ENCODE measurements at places on chromosomes 1 and 21.

GRCh38 chr1:54312796-54313316 is 93.3 kb downstream of the SSBP3 start:
- DNase-seq: no peak

- no peak for DNase-seq
These were observed 350.0 kb downstream of the SIPA1L2 start for GRCh38 chr1:232279909-232280400.

DNA sequence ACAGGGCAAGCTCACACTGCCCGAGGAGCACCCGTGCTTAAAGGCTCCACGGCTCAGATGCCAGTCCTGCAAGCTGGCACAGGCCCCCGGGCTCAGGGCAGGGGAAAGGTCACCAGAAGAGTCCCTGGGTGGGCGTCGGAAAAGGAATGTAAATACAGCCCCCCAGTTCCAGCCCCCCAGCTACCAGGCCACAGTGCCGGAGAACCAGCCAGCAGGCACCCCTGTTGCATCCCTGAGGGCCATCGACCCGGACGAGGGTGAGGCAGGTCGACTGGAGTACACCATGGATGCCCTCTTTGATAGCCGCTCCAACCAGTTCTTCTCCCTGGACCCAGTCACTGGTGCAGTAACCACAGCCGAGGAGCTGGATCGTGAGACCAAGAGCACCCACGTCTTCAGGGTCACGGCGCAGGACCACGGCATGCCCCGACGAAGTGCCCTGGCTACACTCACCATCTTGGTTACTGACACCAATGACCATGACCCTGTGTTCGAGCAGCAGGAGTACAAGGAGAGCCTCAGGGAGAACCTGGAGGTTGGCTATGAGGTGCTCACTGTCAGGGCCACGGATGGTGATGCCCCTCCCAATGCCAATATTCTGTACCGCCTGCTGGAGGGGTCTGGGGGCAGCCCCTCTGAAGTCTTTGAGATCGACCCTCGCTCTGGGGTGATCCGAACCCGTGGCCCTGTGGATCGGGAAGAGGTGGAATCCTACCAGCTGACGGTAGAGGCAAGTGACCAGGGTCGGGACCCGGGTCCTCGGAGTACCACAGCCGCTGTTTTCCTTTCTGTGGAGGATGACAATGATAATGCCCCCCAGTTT is 1.3 kb downstream of the CELSR2 start:
- DNase-seq: no peak

GRCh38 chr1:145960468-145961108 is 2.8 kb upstream of the LIX1L start:
- DNase-seq: no peak

- DNase-seq: no peak
These were observed 71.8 kb upstream of the IVNS1ABP start for GRCh38 chr1:185388815-185389214.

DNA sequence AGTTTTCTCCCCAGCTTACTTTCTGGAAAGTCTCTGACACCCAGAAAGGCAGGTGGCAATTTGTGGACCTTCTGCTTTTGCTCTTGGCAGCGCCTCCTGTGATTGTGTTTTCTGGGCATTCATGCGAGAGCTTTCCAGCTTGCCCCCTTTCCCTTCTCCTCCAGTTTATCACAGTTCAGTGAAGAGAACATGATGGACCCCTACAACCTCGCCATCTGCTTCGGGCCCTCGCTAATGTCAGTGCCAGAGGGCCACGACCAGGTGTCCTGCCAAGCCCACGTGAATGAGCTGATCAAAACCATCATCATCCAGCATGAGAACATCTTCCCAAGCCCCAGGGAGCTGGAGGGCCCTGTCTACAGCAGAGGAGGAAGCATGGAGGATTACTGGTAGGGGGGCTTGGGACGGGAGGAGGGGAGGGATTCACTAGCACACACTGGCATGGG is 24.3 kb upstream of the IKBKE start:
- DNase-seq: no peak

GRCh38 chr1:44217809-44218410 is 4.6 kb downstream of the DMAP1 start:
- DNase-seq: peak; percentile 72
